ENCODE measurements at places on chromosomes 5 and 9.

- DNase-seq: peak; percentile 85
These were observed at the start of gene IL6ST for GRCh38 chr5:55994495-55994997. Gene IL6ST (minus strand): TSS chr5:55994963. CDS start chr5:55976278, 18,685 bp downstream.

DNA sequence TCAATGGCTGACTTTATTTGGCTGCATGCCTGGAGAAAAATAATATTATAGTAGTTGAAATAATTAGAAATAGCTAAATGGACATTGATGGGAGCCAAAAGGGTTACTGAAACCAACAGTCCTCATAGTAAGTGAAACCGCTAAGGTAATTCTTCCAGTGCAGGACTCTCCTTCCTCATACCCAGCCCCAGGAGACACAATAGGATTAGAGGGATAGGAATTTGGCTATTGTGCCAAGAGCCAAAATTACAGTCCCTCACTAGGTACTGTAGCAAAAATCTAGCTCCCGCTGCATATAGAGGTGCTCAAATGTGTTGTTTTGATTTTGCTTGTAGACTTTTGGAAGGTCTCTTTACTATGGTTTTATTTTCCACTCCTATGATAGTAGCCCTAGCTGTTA lies 20.2 kb downstream of the GLDC start:
- DNase-seq: no peak

DNA sequence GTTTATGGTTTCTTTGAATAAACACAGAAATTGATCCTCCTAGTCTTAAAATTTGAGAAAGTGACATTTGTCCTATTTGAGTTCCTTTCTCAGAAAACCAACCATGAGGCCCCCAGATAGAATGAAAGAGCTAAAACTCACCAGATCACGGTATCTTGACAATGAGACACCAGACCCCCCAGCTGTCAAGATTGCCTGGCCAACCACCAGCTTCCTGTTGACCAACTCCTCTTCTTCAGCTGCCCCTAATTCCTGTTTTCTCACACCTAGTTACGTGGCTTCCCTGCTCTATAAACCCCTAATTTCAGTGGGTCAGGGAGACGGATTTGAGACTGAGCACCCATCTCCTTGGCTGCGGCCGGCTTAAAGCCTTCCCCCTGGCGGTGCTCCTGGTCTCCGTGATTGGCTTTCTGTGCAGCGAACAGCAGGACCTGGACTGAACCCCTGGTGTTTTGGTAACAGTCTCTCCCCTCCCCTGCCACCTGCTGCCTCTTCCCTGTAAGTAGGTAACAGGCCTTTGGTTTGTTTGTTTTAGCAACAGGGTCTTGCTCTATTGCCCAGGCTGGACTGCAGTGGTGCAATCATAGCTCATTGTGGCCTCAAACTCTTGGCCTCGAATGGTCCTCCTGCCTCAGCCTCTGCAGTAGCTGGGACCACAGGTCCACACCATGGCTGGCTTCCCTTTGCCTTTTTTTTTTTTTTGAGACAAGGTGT lies 4.8 kb upstream of the ENTPD2 start:
- no peak for DNase-seq

- DNase-seq: no peak
These were observed 10.5 kb upstream of the ERCC6L2 start for GRCh38 chr9:95864852-95865580.

DNA sequence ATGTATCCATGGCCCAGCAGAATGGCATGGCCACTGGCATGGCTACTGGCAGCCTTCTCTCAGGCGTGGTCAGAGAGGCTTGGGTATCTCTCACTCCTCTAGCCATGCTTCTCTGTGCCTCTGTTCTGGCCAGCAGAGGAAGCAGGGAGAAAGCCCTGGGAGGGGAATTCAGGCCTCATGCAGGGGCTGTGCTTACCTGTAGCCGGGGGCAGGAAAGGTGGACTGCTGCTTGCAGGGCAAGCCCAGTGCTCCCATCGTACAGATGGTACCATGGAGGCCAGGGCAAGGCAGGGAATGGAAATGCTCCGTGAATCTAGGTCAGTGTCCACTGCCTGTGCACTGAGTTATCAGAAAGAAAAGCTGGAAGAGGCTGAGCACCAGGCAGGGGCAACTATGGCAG lies 2.7 kb downstream of the OR13J1 start:
- no peak for DNase-seq

DNA sequence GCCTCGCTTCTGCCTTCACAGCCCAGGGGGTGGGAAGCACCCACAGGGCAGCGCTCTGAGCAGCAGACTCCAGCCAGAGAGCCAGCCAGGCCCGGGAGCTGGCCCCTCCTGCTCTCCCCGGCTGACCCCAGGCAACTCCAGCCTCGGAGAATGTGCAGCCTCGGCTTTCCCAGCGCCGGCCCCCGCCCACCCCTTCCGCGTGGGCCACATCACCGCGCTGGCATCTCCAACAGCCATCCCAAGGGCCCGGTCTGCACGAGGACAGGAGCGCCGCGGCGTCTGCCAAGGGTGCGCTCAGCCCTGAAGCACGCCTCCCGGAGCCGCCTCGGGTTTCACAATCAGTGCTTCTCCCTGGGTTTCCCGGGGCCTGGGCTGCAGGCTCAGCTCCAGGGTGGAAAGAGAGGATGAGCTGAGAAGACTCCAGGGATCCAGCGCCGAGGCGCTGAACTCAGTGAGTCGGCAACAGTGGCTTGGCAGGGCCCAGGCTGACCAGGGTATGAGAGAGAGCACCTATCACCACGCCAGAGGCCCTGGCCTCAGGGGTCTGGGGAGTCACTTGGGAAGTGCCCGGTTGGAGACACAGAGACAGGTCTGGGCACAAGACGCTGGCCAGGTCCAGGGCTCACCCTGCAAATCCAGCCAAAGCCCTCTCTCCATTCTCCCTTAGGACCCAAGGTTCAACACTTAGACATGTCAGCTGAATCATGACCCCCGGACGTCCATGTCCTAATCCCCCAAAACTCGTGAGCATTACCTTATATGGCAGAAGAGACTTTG lies 79.6 kb downstream of the ADAMTS2 start:
- peak; percentile 10 for DNase-seq

- DNase-seq: peak; percentile 63
These were observed 333.2 kb upstream of the RFX3 start for GRCh38 chr9:3858961-3859360.

GRCh38 chr9:107131108-107131799 lies 151.8 kb upstream of the RAD23B start:
- peak; percentile 45 for DNase-seq

DNA sequence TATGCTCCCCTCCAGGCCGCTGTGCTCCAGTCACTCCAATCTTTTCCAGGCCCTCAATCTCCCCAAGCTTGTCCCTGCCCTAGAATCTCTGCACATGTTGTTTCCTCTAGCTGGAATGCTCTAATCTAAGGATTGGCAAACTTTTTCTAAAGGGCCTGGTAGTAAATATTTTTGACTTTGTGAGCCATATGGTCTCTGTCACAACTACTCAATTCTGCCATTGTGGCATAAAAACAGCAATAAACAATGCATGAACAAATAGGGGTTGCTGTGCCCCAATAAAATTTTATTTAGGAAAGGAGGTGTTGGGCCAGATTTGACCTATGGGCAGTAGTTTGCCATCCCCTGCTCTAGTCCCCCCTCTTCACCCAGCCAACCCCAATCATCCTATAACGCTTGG lies 150.5 kb upstream of the LRRTM2 start:
- DNase-seq: no peak

GRCh38 chr5:178333821-178334481 lies 101.3 kb upstream of the PHYKPL start:
- no peak for DNase-seq

GRCh38 chr9:68473790-68474189 lies 66.9 kb downstream of the TMEM252 start:
- no peak for DNase-seq

GRCh38 chr9:110919050-110919435 lies 119.2 kb downstream of the LPAR1 start:
- DNase-seq: no peak

DNA sequence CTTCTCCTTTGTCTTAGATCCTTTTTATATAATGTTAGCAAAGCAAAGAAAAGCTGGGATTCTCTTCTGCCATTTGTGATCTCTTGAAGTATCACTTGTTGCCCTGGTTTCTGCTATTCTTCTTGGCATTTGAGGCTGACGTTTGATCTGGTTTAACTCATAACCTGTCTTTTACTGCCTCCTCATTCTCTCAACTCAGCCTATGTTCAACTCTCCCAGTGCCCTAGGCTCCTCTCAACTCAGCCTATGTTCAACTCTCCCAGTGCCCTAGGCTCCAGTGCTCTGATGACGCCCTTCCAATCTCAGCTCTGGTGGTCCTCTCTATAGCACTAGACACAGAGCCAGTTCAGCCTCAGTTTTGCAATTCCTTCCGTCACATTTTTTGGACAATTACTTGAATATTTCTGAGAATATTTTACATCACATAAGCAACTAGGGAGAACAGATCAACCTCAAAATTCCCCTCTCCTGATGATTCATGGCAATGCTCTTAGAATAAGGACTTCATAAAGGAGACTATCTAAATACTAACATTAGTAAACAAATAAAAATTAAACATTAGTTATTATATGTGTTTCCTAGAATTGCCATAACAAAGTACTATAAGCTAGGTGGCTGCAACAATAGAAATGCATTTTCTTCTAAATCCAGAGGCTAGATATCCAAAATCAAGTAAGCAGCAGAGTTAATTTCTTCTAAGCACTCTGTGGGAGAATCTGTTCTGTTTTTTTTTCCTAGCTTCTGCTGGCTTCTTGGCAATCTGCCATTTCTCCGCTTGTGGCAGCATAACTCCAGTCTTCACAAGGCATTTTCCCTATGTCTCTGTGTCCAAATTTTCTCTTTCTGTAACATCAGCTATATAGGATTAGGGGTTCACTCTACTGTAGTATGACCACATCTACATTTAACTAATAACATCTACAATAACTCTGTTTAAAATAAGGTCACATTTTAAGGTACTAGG lies 662.1 kb upstream of the FTMT start:
- peak; percentile 39 for DNase-seq

DNA sequence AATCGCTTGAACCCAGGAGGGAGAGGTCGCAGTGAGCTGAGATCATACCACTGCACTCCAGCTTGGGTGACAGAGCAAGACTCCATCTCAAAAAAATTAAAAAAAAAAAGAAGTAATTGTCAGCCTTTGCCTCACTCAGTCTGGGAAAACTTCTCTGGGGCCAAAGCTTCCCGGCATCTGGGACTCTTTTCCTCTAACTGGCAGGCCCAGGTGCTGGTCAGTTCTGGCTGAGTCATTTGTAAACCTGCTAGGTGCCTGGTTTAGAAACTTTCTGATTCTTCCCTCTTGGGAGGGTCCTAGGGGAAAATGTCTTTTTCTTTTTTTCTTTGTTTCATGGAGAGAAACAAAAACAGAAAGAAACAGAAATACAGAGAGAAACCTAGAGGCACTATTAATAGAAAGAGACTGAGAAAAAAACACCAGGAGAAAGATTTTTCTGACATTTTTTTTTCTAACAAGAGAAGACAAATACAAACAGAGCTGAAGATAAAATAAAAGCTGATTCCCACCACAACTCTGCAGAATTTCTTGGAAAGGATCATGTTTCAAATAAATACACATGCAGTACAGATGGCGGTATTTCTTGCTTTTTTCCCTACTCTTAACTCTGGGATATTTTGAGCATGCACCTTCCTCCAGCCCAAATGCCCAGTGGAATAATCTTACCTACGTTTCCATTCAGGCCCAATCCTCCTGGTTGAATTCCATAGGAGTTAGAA lies 22.1 kb upstream of the UBAP2 start:
- DNase-seq: peak; percentile 28

GRCh38 chr5:170532935-170533334 lies 29.1 kb downstream of the KCNIP1 start:
- no peak for DNase-seq

DNA sequence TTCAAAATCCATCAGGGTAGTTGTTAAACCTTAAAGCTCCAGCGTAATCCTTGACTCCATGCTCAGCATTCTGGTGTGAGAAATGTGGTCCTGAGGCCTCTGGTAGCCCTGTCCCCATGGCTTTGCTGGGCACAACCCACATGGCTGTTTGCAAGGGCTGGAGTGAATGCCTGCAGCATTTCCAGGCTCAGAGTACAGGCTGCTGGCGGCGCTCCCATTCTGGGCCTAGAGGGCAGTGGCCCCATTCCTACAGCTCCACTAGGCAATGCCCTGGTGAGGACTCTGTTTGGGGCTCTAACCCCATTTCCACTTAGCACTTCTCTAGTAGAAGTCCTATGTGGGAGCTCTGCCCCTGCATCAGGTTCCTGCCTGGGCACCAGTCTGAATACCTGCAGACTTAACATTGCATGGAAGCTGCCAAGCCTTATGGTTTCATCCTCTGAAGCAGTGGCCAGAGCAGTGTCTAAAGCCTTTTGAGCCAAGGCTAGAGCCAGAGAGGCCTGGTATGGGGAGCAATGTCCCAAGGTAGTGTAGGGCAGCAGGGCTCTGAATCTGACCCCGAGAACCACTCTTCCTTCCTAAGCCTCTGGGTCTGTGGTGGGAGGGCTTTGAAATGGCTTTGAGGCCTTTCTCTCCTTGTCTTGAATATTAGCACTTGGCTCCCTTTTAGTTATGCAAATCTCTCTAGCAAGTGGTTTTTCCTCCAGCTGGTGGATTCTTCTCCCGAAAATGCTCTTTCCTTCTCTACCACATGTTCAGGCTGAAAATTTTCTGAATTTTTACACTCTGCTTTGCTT lies 5.8 kb upstream of the ALDH1A1 start:
- no peak for DNase-seq

DNA sequence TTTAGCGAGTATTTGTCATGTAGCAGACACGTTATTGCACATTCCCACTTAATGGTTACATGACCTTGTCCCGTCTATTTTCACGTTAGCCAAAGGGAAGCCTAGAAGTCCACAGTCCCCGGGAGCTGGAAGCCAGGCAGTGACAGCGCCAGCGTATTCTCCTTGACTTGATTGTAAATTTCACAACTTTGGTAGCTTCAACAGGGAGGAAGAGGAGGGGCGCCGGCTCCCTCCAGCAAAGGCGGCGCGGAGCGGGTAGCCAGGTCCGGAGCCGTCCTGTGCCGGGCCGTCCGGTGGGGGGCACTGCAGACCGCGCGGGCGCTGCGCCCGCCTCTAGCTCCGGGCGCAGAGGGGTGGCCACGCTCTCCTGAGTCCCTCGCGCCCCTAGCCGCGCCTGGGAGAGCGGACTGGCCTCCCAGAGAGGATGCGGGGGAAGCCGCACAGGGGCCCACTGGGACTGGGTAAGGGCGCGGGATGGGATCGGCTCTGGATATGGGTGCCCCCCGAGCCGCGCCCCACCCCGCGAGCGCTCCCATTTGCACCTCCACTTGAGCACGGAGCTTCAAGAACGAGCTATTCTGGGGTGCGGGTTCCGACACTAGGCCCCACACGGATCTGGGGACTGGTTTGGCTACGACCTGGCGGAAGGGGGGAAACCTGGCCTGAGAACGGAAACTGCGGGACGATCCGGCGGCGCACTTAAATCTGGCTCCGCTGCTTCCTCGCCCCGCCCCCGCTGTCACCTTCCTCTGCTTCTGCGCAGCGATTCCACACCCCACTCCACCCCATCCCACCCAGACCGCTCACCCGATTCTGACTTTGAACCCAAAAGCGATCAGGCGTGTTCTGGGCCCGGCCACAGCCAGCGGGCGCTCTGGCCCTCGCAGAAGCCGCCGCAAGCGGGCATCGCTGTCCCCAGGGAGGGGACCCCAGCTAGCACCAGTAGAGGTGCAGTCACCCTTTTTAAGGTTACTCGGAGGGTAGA lies 23.8 kb downstream of the KLF4 start:
- peak; percentile 69 for DNase-seq

Measured in epithelial cell of esophagus (primary cell).